Left ventricle myocardium inferior (tissue), 1 donor: ENCODE measurements at places on chromosomes 7 and 10. TPM values are rescaled to one million over a fixed set of nuclear protein-coding genes. Genes with fewer than 3 reads are reported as not detected.

DNA sequence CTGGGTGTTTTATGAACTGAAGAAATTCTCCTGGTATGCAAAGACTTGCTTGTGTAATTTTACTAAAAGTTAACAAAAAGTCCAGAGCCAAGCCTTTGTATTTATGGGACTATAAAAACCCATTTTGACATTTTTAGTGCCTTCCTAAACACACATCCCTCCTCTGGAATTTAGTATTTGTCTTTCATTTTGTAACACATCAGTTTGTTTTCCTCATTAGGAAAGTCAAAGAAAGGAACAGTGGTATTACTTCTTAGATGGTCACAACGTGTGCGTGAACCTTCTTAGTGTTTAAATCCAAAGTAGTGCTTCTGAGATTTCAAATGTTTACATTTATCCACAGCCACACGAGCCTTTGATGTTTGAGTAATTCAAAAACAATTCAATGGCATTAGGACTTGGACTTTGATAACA, 103.2 kb upstream of the TMEM106B start:
- no peak for DNase-seq

- DNase-seq = no peak
Observed at GRCh38 chr7:21422751-21423150, 5.1 kb upstream of the SP4 start.

DNA sequence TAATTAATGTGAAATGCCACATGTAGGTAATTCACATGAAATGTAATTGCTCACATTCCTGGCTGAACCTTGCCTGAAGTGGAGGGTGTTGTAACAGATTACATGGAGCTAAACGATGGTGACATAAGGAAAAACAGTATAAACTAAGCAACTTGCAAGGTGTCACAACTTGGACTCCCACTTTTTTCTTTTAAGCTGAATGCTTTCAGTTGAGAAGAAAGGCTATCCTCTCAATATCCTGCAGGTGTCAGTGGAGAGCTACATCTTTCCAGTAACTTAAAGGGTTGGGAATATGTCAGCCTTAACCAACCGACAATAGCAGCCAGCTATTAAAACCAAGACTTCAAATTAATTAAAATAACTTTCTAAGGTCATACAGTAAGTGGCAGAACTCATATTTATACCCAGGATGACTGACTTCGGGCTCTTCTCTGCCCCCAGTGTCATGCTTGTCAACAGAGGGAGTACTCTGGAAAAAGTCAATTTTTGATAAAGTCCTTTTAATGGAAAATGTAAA, 33.7 kb downstream of the NRBF2 start:
- DNase-seq = no peak

DNA sequence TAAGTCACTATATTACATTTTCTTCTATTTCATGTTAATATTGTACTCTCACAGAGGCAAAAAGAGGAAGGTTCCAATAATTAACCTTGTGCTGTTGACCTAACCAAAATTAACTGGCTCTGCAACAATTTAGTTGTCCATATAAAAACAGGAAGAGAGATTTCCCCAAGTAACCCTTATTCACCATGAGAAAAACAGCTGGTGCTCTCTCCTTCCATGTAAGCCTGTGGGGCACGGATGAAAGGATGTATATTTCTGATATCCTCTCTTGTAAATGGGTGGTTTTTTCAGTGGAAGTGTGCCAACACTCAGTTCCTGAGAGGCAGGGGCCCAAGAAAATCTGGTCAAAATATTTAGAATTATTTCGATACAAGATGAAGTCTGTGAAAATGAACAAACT, 358.1 kb downstream of the CRPPA start:
- DNase-seq = no peak

DNA sequence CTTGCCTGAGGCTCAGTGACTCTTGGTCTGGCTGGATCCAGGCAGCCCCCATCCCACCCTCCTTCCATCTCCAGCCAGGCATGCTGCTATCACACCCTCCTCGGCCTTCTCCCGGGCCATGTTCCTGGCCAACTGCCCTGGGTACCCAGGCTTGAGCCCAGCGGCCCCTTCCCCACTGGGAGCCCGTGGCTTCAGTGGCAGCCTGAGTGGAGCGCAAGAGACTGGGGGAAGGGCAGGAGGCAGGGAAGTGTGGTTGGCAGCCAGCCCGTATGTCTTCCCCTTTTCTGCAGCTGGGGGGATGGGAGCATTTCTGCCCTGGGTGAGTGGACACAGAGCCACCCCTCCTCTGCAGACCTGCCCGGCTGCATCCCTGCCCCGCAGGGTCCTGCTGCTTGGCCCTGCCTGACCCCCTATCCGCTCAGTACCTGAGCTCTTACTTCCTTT, 148.5 kb downstream of the ARHGAP22 start:
- DNase-seq = peak; percentile 66

GRCh38 chr7:131235489-131236317, 92.0 kb upstream of the MKLN1 start:
- no peak for DNase-seq

- DNase-seq = no peak
Observed at GRCh38 chr7:97982647-97983046, 7.3 kb downstream of the OCM2 start.

DNA sequence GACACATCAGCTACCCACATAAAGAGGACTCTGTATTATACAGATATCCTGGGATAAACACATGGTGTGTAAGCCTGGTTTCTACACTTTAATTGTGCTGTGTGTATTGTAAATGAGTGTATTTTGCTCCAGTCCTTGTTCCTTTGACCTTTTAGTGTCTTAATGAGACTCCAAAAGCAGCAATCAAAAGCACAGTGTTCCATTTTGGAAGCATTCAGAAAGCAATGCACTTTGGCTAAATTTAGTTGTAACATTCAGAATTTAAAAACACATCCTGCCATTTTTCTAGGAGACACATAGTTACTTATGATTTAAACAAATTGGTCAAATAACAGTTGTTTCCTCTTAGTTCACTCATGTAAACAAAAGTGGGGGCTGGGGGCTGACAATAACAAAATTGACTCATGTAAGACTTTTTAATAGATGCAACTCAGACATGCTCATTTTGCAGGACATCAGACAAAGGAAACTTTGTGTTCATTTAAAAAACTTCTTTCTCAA, 122.2 kb downstream of the GPR37 start:
- DNase-seq = no peak

- DNase-seq = no peak
Observed at GRCh38 chr10:124070666-124071065, 22.7 kb downstream of the CHST15 start.

- DNase-seq = no peak
Observed at GRCh38 chr7:81682873-81683272, 87.0 kb downstream of the HGF start.

DNA sequence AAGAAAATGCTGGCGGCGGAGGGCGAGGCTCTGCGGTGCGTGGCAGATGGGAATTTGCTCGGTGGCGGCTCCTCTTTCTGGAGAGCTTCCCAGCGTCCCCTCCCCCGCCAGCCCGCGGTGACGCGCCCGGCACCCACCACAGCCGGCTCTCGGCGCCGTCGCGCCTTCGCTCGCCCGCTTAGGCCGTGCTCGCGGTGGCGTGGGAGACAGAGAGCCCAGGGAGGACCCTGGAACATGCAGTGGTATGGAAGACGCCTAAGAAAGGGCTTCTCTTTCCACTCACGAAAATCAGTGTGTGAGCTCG, 576 bp upstream of the CSGALNACT2 start:
- peak; percentile 52 for DNase-seq

DNA sequence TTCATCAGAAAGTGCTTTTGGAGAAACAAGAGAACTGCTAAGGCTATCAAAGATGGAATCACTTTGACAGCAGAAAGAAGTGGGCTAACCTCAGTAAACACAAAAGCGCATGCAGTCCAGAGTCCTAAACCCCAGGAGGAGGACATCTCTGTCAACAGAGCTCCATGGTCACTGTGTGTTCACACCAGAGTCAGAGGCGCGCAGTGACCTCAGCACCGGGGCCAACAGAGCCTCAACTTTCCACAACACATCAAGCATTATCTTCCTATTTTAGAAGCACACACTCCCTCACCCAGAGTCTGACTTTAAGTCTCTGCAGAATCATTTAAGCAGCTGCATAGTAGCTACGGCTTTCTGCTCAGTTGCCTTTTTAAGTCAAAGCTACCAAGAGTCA, 195.3 kb downstream of the DIP2C start:
- DNase-seq = no peak

DNA sequence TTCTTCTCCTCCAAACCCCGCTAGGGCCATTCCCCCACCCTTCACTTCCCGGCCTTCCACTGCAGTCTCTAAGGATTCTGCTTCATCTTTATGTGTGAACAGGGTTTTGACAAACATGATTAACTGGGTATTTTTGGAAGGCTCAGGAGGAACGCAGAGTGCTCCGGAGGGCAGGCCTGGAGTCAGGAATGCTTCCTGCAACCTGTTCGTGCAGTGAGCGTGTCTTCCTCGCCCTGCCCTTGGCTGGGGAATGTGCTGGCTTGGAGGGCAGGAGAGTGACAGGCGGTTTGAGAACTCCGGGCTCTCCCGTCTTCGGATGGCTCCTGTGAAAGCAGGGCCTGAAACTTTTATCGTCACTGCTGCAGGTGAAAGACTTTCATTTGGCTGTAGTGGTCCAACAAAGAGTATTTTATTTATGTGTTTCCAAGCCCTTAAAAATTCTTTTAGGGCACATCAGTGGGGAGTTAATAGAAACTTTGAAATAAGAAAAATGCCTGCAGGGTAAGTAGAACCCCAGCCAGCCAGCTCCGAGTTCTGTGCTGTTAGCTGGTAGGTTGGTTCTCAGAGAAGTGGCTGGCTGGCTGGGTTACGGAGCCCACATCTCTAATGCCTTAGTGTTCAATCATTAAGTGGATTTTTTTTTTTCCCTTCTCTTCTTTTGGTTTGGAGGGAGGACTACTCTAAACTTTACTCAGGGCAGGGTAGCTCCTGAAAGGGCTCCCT, 51.0 kb downstream of the TCF7L2 start:
- DNase-seq = peak; percentile 24

- DNase-seq = no peak
Observed at GRCh38 chr10:5457741-5458140, 41.6 kb downstream of the CALML5 start.

Gene ANK3
- total RNA-seq = 179 TPM

Gene CCDC172
- not detected for total RNA-seq

Gene FAM24B
- 0.55 TPM for total RNA-seq

Gene NRP1
- total RNA-seq = 168 TPM

Gene WEE2
- not detected for total RNA-seq

Gene RBP4
- total RNA-seq = 1.1 TPM

Gene FKBP9
- total RNA-seq = 112 TPM

Gene SHTN1
- total RNA-seq = 2.0 TPM

Gene TSPAN33
- 9.7 TPM for total RNA-seq

Gene NPVF
- total RNA-seq = not detected
